Activated T-cell treated with anti-CD3 and anti-CD28 coated beads, Interleukin-2, amount 50 U/mL, for 4 hours (primary cell): ENCODE measurements at places on chromosomes 3 and 15.

DNA sequence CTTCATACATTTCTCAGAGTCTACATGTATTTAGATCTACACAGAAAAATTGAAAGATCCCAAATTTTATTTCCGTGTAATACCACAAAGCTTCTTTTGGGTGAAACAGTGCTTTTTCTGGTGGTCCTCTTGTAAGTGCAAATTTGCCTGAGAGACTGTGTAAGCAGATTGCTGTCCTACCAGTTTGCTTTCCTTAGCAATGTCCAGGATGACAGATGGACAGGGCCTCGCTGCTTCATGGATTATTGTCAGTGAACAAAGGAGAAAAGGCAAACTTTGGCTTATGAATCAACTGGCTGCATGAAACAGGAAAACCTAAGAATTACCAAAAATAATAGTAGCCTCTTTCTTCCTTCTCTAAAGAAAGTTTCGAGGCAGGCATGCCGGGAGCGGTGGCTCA is 82.6 kb upstream of the UBE2E1 start:
- no peak for DNase-seq

- no peak for DNase-seq
Observed at GRCh38 chr3:101879623-101880284, 30.4 kb downstream of the NFKBIZ start.

GRCh38 chr3:151387842-151388241 is 3.3 kb upstream of the P2RY12 start:
- no peak for DNase-seq

DNA sequence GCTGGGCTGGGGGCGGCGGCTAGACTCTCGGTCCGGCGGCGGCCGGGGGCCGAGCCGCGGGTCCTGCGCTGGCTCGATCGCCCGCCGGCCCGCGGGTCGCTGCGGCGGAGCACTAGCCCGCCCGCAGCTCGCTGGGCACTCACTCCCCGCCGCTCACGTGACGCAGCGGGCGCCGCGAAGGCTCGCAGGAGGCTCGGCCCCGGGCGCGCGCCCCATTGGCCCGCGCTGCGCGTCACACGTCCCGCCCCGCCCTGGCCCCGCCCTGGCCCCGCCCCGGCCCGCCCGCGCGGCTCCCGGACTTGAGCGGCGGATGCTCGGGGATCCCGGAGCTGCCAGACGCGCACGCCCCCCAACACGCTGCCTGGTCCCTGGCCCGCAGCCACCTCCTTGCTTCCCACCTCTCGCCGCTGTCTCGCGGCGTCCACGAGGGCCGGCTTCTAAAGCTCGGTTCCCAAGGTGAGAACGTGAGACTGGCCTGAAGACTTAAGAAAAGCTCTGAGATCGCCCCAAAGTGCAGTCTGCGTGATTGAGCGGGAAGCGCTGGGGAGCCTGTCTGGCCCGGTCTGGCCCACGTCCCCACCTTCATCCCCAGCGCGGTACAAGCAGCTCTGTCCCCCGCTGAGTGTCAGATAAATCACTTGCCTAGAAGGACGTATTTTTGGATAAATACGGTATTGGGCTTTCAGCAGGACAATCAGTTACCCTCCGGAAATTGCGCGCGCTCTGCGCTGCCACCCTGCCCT is at the start of gene KLF15:
KLF15 (minus strand) TSS at position 114 of the 743 bp plus-strand sequence. CDS start 4,486 bp downstream, outside the sequence.
- peak; percentile 62 for DNase-seq

- DNase-seq = no peak
Observed at GRCh38 chr15:90203922-90204321, 2.8 kb downstream of the SEMA4B start.
